ENCODE measurements at places on chromosomes 16 and 17.

GRCh38 chr17:49734515-49735490 is 27.0 kb upstream of the SLC35B1 start:
- DNase-seq, result no peak

DNA sequence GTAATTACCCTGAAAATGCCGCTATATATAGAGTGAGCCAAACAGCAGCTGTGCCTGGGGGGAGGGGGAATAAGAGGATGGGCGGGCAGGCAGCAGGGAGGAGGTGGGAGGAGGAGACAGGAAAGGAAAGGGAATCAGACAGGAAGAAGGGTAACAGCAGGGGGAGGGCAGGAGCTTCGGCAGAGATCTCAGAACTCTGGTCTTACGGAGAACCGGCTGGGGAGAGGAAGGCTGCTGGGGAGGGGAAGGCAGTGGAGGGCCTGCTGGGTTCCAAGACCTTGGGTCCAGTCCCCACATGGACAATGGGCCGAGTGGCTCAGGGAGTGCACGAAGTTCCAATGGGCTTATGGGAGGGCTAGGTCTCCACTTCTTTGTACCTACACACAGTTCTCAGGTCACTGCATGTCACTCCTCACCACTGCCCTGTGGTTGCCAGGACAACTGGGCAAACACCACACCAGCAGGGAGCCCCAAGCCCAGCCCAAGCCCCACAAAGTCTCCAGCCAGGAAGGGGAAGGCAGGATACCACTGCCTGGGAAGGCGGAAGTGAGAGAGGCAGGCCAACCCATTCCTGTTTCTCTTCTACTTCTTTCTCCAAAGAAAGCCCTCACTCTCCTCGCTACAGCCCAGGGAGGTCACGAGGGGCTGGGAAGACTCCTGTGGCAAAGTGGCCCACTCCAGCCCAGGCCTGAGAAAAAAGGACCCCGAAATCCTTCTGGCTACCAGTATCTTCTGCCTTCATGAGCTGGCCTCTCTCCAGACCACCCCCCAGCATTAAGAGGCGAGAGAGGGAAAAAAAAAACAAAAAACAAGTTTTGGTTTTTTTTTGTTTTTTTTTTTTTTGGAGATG is 25.3 kb downstream of the G6PC3 start:
- DNase-seq, result peak; percentile 56

GRCh38 chr16:11047939-11048800 is 103.8 kb downstream of the CLEC16A start:
- no peak for DNase-seq

DNA sequence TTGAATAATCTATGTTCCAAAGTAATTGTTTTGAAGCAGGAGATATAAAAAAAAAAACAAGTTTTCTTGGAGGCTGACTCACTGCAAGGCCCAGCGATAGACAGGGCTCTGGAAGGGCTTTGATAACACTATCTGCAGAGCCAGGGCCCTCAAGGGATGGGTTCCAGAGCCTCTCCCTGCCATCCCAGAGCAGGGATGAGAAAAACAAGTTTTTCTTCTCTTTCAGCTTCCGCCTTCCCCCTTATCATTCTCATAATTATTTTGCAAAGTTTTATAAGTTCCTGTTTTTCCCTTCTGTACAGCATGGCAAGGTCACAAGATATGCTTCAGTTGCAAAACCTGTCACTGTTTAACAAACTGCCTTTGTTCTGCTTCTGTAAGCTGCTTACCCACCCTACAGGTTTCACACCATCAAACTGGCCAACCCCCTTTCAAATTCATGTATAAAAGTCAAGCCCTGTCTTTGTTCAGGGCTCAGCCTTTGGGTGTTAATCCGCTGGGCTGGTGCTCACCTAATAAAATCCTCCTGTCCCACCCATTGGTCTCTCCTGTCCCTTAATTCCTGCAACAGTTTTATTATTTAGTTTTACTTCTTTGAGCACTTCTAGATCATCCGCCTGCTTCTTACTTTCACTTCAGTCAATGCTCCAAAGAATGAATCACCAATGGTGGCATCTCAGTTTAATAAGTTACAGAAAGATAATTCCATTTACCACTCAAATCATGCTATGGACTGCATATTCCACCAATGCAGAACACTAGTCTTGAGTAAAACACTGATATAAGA is 5.6 kb upstream of the THUMPD1 start:
- DNase-seq, result no peak

DNA sequence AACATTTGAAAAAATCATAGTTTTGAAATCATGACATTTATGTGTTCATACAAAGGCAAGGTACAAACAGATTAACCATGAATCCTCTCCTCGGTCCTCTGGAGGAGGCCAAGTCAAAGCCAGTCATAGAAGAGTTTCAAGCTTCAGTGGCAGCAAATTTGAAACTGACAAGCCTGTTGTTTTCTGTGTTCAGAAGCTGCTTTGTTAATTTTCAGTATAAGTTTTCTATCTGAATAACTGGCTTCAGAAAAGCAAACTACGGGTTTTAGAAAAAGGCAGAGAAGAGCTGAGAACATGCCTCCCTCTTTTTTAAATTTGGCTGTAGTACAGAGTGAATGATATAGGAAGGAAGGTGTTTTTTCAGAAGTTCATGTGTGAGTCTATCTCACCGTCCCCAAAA is 79.6 kb upstream of the CLEC18B start:
- DNase-seq, result no peak

DNA sequence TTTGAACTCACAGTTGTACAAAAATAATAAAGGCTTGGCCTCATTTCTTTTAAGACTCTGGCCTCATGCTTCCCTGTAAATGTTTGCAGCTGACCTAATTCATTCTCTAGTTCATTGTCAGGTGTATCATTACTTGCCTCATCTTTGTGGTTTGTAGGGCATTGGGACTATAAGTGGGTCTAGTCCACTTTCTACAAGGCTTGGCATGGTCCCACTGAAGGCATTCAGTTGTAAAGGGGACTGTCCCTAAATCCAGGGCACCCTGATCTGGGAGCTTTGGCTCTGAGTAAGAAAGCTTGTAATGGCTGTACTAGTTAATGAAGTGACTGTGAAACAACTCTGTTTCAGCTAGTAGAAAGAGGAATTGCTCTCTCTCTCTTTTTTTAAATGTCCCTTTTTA is 2.7 kb downstream of the KCTD2 start:
- no peak for DNase-seq

- DNase-seq, result no peak
Measured at GRCh38 chr16:50494501-50495491, 53.4 kb upstream of the NKD1 start.
